ENCODE measurements at places on chromosomes 1 and 21.

DNA sequence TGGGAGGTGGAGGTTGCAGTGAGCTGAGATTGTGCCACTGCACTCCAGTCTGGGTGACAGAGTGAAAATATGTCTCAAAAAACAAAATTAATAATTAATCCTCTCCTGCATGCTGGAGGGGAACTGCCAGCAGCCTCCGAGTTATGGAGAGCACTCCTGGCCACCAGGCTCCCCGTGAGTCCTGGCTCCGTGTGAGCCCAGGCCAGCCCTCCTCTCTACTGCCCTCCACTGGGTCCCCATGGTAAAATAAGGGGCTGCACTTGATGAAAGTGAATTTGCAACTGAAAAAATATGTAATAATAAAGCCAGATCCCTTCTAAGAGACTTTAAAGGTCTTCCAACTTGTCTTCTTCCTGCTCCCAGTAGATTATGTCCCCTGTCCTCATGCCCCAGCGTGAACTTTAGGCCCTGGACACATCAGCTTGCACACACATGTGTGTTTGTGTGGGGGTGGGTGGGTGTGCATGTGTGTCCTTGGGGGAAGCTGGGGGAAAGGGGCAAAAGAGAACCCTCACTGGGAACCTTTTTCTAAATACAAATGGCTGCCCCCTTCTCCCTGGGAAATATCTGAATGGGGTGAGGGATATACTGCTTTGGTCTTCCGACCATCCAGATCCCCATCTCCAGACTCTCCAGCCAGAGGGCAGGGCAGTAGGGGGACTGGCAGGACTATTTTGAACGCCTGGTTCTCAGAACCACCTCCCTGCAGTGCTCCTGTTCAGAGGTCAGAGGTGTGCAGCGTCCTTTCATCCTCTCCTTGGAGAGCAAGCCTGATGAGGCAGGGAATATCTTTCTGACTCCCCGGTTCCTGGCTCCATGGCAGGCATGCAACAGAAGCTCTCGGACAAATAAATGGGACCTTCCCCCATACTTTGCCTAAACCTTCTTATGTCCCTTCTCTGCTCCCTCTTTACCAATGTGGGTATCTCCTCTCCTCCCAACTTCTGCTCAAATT is 26.2 kb downstream of the NEK2 start:
- no peak for DNase-seq

DNA sequence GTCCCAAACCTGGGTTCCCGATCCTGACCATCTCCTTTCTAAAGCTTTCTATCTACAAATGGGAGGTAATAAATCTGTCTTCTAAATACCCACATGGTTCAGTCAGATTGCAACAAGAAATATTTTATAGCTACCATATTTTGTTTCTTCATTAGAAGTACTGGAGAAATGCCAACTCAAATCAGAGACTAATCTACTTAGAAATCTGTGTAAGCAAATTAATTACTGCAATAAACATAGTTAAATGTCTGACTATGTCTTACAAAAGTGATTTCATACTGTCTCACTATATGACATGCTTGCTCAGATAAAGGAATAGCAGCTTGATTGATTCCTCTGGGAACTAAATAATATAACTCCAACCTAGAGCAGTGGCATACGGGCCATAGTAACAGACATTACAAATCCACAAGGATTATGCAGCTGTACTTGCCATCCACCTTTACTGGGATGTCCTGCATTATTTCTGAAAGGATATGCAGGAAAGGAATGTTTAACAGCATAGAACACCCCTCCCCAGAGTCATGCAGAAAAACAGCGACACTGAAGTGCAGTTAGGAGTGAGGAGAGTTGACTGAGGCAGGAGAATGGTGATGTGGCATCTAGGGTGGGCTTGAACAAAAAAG is 80.3 kb downstream of the PCNX2 start:
- DNase-seq: no peak

- DNase-seq: no peak
Measured at GRCh38 chr1:152970495-152970894, at the start of gene SPRR4. Gene SPRR4 (plus strand): TSS chr1:152970648. CDS start chr1:152971891, 1,243 bp downstream.

DNA sequence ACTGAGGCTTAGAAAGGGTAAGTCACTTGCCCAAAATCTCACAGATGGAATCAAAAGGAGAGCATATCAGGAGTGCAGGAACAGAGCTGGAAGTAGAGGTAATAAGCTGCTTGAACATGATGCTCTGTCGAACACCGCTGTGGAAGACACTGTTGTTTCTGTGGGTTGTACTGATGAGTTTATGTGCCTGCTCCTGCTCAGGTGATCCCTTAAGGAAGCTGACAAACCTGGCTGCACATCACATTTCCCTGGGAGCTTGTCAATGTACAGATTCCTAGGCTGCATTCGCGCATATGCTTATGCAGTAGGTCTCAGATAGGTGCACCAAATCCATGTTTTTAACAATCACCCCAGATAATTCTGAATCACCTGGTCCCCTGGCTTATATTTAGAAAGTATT is 79.7 kb downstream of the ZNF326 start:
- no peak for DNase-seq

DNA sequence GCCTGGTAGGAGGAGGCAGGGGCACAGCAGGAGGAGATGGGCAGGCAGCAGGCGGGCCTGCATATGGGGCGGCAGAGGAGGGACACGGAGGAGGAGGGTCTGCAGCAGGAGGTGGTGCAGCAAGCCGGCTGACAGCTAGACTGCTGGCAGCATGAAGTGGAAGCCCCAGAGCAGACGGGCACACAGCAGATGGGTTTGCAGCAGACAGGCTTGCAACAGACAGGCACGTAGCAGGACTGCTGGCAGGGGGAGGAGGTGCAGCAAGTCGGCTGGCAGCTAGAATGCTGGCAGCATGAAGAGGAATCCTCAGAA is 615 bp downstream of the KRTAP10-5 start:
- no peak for DNase-seq

DNA sequence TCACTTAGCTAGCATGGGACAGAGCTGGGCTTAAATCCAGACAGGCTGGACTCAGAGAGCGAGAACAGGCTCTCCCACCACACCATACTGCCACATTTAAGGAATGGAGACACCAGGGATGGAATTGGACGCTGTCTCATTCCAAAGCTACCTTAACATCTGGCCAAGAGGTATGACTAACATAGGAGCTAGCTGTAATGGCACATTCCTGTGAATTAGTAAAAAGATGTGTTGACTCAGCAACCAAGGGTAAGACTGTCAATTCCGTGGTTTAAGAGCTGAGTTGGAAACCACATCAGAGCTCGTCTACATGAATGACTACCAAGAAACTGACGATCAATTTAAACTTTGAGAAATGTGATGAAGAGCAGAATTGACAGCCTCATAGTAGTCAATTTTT is 8.3 kb upstream of the TNFRSF9 start:
- no peak for DNase-seq

DNA sequence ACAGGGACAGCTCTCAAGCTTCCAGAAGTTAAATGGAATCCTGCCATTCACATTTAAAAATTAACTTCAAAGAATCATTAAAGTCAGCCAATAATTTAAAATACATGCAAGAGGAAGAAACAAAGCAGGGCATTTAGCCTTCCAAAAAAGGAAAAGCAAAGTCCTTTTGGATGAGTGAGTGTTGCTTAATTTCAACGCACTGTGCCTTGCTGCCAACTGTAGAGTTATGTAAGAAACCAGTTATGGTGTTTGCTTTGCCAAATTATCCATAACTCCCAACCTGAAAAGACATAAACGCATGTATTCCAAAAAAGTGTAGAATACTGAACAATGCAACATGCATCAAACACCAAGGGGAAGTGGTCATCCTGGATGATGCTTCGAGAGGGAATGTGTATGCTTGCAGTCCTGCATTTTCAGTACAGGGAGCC is 16.1 kb upstream of the KCNE1 start:
- no peak for DNase-seq

GRCh38 chr1:228225165-228225710 is 17.4 kb downstream of the OBSCN start:
- DNase-seq: no peak

DNA sequence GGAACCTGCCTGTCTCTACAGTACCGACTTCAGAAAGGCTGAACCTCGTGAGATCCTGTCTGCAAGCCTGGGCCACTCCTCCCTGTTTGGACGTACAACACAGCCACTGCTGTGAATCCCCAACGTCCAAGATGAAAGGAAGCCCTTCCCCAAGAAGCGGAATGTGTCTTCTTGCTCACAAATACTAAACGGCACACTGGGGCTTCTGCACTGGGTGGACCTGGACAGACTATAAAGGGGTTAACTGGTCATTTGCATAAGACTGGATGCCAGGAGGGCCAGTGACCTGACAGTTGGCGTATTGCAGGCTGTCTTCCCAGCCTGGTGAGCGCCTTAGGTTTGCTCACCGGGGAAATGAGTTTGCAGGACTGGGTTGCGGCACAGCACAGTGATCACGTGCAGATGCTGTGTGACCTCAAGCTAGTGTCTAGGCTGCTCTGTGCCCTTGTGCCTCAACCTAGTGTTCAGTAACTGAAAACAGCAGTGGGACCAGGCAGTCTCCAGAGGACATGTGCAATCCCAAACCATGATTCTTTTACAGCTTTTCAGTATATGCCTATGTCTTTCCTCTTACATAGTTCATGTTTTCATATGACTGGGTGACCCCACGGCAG is 19.5 kb upstream of the AJAP1 start:
- no peak for DNase-seq

GRCh38 chr1:183970516-183971300 is 66.8 kb downstream of the COLGALT2 start:
- no peak for DNase-seq

GRCh38 chr1:171939740-171940139 is 98.4 kb downstream of the DNM3 start:
- DNase-seq: no peak

DNA sequence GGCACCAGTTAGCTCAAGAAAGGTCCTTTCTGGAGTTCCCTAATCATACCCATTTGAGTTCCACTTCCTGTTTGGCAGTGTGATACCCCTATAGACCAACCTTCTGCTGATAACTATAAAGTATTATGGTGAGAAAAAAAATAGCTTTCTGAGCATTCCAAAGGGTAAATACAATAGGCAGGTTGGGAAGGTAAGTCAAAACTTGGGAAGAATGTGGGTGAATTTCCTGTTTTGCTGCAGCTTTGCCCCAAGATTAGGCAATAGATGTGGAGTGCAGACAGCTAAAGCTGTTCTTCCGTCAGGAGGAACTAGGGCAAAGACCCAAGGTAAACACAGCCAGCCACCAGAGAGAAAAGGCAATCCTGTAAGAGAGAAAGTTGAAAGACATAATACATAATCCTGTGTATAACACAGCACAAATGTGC is 49.9 kb upstream of the GUCA2A start:
- DNase-seq: no peak
